ENCODE measurements at places on chromosomes 6 and 20.

GRCh38 chr6:1622851-1623768 is 13.4 kb downstream of the FOXC1 start:
- no peak for DNase-seq

DNA sequence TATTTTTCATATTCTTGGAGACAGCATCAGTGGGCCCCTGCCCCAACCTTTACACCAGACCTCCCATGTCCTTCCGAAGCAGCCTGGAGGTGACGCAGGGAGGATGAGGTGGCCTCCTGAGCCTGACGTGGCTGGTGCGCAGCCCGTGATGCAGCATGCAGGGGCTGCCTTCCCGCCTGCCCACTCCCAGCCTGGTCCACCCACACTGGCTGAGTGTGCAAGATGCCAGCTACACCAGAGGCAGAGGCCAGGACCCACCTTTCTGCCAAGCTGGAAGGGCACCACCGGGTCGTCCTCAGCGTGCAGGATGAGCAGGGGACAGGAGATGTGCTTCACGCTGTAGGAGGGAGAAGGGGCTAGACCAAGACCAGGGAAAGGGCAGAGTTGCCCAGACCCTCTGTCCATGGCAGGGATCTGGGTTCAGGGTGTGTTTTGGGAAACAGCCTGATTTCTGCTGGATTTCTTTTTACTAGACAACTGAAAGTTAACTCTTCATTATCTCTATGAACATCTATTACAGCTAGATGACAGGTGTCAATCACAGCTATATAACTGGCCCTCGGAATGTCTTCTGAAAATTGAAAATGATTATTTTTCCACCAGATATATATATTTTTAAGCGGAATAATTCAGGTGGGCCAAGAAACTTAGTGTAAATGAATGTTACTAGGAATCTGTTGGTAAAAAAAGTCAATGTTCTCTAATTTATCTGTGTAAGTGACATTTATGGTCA is 55.6 kb downstream of the PYGB start:
- no peak for DNase-seq

GRCh38 chr20:11181966-11182365 is 508.2 kb upstream of the JAG1 start:
- no peak for DNase-seq

DNA sequence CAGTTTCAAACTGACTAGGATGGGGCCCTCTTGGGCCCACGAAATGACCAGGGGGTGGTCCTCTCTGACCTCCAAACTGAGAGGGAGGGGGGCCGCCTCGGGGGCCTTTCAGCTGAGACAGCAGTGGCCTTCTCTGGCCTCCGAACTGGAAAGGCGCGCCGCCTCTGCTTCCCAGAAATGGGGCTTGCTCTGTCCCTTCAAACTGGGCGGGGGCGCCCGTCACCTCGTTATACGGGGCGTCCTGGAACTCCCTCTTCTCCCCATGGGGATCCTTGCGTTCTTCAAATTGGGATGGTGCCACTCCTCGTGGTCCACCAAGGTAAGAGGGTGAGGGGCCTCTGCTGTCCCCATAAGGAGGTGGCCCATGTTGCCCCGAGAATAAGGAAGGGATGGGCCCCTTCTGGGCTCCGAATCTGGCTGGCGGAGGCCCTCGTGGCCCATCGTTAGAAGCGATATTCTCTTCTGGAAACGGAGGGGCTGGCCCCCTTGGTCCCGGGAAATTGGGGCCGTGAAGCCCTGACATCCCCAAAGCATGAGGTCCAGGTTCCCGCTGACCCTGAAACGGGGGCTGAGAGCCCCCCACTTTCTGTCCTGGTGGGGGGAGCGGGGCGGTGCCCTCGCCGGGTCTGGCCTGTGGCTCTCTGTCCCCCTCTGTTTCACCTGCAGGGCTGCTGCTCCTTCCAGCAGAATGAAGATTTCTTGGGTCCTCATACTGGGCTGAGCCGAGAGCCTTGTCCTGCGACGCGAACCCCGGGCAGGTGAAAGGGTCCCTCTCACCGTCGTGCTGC is 18.7 kb upstream of the TCFL5 start:
- DNase-seq, result no peak

- DNase-seq, result no peak
Measured at GRCh38 chr6:586553-586952, 70.3 kb downstream of the HUS1B start.

- DNase-seq, result no peak
Measured at GRCh38 chr6:66538551-66539135, 831.6 kb upstream of the EYS start.

GRCh38 chr6:35650015-35650414 is 38.7 kb downstream of the FKBP5 start:
- DNase-seq, result no peak

DNA sequence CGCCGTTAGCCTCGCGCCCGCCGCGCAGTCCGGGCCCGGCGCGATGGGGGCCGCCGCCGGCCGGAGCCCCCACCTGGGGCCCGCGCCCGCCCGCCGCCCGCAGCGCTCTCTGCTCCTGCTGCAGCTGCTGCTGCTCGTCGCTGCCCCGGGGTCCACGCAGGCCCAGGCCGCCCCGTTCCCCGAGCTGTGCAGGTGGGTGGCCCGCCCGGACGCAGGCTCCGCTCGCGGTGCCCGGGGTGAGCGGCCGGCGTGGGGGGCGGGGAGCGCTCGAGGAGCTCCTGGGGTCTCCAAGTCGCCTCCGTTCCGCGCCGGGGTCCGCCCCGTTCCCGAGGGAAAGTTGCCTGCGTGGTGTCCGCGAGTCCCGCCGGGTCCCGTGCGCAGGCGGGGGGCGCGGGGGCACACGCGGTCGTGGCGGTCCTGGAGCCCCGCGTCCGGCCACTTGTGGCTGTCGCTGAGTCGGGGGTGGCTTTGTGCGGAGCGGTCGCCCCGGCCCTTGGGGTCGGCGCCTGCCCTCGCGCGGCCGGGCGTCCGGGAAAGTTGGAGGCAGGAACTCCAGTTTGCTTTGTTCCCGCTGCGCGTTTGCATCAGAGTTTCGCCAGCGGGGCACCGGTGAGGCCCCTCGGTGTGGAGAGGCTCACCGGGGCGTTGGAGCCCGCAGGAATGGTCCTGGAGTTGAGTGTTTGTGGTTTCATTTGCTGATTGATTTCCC is 476 bp downstream of the IGF2R start:
- DNase-seq, result no peak

All from osteocyte (in vitro differentiated cells).